ENCODE measurements at places on chromosomes 3 and 15.

DNA sequence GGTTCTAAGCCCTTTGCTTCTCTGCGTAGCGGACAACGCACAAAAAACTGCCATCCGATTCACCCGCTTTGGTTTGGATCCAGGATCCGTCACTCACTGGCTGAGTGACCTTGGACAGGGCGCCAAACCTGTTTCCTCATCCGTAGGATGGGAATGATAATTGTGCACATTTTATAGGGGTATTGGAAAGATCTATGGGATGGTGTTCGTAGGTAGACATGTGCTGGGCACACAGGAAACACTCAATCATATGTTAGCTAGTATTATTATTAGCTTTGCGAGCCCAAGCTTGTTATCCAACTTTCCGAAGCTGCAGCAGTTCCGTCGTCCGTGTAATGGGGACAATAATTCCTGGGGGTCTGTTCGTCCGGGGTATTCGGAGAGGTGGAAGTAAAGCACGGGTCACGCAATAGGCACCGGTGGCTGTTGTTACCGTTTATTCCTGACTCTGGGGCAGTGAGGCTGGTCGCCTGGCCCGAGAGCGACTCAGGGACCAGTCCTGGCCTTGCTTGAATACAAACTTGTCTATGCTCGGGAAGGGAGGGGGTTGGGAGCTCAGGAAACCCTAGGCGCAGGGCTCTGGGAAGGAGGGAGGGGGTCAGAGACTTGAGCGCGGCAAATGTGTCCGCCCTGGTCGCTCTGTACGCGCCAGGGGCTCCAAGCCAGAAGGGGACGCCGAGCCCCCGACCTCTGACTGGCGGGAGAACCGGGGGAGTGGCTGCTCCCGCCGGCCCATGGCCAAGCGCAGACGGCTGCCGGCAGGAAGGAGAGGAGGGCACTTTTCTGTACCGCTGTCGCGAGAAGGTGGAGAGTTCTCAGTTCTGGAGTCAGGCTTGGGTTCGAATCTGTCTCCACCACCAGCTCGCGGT lies 1.3 kb downstream of the SPSB4 start:
- DNase-seq = no peak

DNA sequence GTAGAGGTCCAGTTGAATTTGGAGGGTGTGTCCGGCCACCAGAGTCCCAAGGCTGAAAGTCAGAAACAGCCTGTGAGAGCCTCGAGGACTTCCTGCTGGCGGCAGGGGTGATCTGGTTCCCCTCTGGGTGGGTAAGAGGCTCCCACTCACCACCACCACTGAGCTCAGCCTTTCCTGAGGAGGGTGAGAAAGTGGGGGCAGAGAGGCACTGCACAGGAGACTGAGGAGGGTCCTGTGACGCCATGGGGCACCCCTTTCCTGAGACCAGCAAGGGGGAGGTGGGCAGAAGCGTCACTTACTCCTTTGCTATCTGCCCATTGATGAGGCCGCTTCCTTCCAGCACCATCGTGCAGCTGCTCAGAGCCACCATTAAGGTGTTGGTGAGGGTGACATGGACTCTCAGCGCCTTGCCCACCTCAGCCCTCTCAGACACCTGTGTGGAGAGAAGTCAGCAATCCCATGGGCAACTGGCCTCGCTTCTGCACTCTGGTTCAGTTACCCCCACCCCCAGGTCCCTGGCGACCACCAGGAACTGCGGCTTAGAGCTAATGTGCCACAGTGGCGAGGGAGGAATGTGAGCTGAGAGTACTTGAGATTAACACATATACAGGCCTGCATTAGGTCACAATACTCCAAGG lies 10.0 kb upstream of the TGM5 start:
- DNase-seq = no peak

GRCh38 chr15:85582131-85583079 lies 202.0 kb downstream of the AKAP13 start:
- DNase-seq = peak; percentile 33

GRCh38 chr15:86624261-86625036 lies 544.8 kb downstream of the AGBL1 start:
- DNase-seq = peak; percentile 94

DNA sequence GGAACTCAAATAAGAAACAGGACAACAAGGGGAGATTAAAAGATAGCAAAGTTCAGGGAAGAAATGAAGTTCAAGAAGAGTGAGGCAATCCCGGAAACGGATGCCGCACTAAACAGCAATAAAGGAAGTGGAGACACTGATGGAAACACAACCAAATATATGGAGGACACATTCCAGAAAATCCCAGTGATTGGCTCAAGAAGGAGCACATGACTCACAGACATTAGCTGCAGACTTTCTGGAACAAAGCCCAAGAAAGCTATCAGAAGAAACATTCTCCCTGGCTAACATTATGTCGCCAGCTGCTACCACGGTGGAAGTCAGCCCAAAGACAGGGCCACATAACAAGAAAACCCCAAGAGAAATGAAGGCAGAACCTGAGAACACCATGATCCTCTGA lies 18.1 kb upstream of the VGLL4 start:
- peak; percentile 44 for DNase-seq

DNA sequence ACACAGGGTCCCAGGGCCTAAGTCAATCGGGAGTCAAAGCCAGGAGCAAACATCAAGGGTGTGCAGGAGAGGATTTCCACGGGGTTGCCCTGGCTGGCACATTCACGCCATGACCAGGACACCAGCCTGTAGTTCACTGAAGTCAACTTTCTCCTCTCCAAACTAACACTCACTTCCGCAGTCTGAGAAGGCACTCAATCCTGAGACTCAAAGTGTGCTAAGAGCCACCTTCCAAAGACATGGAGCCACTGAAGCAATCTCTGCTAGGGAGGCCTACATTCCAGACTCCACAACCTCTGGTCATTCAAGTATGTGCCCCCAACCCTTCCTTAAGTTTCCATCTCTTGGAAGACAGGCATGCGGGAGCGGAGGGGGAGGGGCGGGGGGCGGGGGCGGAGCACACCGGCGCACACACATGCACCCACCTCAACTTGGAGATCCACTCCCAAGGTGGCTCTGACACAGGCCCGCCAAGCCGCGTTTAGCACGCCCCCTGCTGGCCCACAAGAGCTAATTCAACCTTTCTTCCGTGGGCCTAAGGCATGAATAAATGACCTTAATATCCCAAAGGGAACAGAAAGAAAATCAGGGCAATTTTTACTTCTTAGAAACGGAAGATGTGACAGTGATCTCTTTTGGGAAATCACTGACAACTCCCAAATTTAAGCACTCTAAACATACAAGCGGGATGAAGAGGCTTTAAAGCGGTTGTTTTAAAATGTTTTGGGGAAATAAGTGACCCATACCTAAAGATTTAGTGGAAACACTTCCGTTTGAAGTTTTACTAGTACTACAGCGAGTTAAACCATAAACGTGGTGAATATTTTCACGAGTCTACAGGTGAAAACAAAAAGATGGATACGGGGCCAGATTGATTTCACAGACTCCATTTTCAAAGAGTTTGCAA lies 162.5 kb upstream of the CHRNA7 start:
- peak; percentile 13 for DNase-seq

- DNase-seq = no peak
Measured at GRCh38 chr3:21273259-21274025, 477.6 kb downstream of the ZNF385D start.

DNA sequence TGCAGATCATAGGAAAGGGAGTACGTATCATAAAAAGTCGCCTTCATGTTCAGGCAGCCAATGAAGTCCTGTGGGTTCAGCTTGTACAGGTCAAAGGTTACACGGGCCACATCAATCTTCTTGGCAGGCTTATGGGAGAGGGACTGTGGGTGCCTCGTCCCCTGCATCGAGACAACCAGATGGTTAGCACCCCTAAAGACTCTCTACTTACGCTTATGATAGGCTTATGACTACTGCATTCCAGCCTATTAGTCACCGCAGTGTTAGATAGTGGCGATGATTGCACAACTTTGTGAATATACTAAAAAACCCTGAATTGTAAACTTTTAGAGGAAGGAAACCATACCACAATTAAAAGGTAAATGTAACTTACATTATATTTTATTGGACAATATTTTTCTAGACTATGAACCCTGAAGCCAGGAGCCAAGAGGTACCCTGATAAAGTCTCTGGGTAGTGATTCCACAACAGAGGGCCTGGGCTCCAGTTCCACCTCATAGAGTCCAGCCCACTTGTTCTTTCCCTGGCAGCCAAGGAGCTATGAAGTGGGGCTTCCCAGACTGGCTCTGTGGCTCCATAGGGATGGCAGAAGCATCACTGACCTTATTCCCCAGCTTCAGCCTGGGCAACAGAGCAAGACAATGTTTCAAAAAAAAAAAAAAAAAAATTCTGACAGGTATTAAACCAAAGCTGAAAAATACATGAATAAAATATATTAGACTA lies 2.5 kb upstream of the FANCD2 start:
- peak; percentile 93 for DNase-seq

GRCh38 chr3:64088408-64089205 lies 65.3 kb upstream of the PSMD6 start:
- DNase-seq = peak; percentile 77

DNA sequence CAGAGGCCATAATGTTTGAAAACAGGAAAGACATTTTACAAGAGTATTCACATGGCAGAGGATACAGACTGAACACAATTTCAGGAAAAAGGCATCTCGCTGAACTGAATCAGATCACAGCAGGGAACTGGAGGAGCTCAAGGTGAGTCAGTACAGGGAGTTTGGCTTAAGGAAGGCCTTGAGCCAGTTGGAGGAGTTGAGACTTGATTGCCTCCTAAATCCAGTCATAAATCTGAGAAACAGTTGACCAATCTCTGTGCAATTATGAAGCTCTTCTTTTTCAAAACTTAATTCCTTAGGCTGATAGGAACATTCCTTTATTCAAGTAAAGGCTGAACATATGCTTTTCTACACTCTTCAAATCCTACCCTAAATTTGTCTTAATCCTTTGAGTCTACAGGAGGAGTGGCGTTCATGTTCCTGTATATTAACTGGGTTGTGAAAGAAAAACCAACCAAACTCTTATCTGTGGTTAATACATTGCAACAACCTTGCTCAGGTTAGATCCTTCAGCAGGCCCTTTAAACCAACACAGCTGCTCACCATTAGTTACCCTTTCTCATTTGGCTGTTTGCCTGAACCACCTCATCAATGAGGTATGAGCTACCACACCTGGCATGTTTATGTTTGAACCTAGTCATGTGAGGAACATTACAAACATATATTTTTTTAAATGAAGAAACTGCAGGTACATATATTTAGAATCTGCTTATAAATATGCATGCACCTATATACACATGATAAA lies 404.1 kb upstream of the ATP11B start:
- no peak for DNase-seq

- DNase-seq = no peak
Measured at GRCh38 chr3:126399351-126399735, 4.6 kb downstream of the CFAP100 start.

GRCh38 chr15:69593981-69594966 lies 141.7 kb downstream of the RPLP1 start:
- DNase-seq = no peak

DNA sequence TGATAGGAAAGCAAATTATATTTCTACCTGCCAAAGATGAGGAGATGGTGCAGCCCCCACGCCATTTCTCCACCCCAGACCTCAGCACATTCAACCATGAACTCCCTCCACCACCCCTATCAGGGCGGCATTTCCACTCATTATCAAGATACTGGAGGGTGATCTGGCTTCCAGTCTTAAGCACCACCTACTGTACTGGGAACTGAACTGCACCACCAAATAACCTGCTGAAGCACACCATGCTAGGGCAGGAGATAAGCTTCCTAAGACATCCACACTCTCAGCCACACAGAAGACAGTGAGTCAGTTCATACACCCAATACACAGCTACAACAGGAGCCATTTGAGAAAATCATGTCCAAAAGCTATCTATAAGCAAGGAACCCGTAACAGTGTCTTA lies 98.8 kb downstream of the FGF7 start:
- no peak for DNase-seq

DNA sequence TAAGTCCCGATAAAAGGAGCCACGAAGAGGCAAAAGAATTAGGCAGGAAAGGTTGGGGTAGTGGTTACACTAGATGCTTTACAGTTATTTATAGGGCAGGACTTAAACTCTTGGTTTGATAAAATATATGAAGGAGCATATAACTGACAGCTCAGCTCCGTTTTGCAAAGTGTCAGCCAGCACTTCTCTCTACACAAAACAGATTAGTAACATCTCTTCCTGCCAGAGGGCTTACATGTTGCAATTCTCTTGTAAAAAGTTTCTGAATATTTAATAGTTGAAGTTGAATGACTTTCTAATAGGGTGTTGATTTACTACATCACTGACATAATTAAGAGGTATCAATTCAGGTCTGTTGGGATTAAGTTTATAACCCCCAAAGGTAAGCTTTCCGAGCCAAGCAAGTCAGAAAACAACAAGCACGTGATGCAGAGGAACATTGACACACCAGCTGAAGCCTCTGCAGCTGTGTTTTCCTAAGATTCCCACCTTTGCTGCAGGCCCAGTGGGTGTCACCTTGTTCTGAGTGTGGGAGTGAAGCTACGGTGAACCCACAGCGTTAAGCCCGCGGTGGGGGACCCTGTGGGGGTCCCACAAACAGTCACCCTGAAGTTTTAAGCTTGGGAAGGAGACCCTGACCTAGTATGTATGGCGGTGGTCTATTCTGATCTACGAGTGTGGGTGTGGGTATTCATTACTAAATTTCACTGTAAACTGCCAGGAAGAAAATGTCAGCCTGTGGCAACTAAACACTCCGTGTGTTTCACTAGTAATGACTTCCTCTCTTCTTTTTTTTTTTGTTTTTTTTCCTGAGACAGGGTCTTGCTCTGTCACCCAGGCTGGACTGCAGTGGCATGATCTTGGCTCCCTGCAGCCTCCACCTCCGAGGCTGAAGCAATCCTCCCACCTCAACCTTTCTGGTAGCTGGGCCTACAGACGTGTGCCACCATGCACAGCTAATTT lies 22.0 kb upstream of the ATP13A3 start:
- no peak for DNase-seq

GRCh38 chr3:133532951-133533350 lies 40.5 kb upstream of the CDV3 start:
- DNase-seq = peak; percentile 40

DNA sequence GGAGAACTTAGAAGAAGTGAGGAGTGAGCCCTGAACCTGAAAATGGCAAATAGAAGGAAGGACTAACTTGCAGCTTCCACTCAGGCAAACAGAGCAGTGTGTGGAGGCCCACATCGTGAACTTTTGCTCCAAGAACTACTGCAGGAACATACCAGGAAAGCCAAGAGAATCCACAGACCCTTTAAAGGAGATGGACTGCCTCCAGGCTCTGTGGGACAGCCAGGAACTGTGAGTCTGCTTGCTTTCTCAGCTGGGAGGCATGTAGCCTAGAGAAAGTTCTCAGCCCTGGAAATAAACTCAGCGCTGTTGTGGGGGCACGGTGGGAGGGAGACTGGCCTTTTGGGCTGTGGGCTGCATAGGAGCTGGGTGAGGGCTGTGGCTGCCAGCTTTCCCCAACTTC lies 93.0 kb downstream of the SNRK start:
- peak; percentile 60 for DNase-seq

DNA sequence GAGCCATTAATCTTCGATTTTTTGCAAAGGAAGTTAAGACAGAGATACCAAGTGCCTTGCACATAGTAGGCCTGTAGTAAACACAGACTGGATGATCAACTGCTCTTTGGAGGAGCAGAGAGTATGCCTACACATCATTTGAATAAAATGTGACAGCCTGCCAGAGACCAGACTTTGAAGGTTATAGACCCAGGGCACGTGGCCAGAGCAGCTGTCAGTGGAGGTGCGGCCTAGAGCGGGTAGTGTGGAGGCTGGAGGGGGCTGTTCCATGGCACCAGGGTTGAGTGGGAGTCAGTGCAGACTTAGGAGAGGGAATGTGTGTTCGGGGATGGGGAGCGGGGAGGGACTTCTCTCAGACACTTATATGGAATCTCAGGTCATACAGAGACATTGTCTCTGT lies 80.8 kb downstream of the SMAD3 start:
- DNase-seq = peak; percentile 89

GRCh38 chr3:194588741-194589140 lies 44.5 kb downstream of the TMEM44 start:
- DNase-seq = peak; percentile 79

GRCh38 chr3:57500506-57500905 lies 43.6 kb downstream of the DNAH12 start:
- no peak for DNase-seq
